ENCODE measurements at places on chromosomes 7 and 10.
A peak's percentile ranks its signal among the peaks of the same experiment; 100 is the strongest.

GRCh38 chr7:86955895-86956503 is 103.5 kb downstream of the ELAPOR2 start:
- no peak for DNase-seq

- DNase-seq = no peak
Measured at GRCh38 chr10:72832701-72833100, 60.8 kb upstream of the OIT3 start.

DNA sequence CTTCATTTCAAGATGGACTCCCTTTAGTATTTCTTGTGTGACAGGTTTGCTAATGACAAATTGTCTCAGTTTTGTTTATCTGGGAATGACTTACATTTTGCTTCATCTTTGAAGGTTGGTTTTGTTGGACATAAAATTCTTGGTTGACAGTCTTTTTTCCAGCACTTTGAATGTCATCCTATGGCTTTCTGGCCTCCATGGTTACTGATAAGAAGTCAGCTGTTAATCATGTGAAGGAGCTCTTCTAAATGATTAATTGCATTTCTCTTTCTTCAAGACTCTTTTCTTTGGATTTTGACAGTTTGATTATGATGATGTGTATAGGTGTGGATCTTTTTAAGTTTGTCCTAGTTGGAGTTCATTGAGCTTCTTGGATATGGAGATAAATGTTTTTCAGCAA is 26.9 kb upstream of the HHEX start:
- DNase-seq = no peak

DNA sequence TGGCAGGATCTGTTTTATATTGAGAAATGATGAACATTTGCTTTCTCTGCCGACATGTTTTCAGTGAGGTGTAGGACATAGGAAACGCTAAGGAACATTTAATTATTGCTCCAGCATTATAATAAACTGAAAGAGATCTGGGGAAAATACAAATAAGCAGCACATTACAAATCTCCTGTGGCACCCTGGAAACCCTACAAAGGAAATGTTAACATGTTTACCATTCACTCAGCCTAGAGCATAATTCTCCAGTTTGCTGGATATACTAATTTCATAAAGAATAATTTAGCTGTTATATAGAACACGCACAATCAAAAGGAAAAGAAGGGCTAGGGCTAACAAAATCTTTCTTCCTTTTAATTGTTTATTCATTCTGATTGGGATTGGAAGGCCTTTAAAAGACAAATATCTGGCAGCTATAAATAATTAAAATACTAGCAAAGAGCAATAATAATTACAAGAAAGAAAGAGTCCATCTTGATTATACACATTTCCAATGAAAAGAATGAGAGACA is 299.4 kb downstream of the CRPPA start:
- DNase-seq = no peak

GRCh38 chr7:2102375-2102723 is 130.4 kb downstream of the MAD1L1 start:
- no peak for DNase-seq

GRCh38 chr7:29878081-29878688 is 71.9 kb downstream of the WIPF3 start:
- DNase-seq = peak; percentile 36

DNA sequence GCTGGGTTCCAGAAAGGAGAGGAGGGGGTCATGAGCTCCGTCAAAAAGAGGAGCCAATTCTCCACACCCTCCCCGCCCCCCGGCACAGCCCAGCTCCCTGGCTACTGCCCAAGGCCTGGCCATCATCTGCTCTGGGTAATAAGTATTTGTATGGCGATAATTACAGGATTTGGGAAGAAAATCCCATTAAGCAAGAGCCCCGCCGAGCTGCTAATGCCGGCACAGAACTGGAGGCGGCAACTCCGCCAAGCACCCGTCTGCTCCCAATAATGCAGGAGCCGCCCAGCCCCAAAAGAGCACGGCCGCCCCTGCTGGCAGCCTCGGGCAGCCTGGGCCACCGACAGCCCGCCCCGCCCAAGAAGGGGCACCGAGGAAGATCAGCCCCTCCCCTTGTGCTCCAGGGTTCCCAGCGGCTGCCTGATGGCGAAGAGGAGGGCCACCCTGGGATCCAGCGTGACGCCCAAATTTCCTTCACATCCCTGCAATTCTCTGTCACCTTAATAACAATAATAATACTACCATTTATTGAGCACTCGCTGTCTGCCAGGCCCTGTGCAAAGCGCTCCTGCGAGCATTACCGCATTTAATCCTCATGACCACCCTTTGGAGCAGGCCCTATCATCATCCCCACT is 5.9 kb downstream of the SLIT1 start:
- DNase-seq = no peak

- no peak for DNase-seq
Measured at GRCh38 chr10:26715137-26715487, 17.6 kb downstream of the PDSS1 start.

GRCh38 chr7:27723085-27723484 is 16.9 kb upstream of the TAX1BP1 start:
- DNase-seq = no peak

DNA sequence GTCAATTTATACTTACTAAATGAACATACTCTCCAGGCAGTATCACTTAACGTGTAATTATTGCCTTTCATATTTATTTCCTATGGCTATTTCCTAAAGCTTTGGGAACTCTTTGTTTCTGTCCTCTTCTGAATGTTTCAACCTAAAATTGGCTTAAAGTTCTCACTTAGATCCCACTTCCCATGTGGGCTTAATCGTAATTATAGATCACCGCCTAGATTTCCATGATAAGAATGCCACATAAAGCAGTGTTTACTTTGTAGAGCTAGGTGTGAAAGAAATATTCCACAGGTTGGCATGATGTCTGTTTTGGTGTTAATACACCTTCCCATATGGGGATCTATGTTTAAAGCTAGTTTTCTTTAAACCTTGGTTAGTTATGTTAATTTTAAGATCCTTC is 1.5 kb downstream of the HDAC9 start:
- DNase-seq = no peak

DNA sequence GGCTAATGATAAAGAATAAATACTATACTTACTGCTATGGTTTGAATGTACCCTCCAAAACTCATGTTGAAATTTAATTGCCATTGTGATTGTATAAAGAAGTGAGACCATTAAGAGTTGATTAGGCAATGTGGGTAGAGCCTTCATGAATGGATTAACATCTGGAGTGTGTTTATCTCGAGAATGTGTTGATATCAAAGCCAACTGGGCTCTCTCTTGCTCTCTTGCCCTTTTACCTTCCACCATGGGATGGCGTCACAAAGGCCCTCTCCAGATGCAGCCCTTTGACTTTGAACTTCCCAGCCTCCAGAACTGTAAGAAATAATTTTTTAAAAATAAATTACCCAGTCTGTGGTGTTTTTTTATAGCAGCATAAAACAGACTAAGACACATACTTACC is 50.1 kb upstream of the GHITM start:
- DNase-seq = no peak

GRCh38 chr10:74103560-74104258 is 46.9 kb downstream of the AP3M1 start:
- DNase-seq = peak; percentile 27

GRCh38 chr7:67821116-67821515 is 824.5 kb downstream of the TYW1 start:
- DNase-seq = peak; percentile 79

DNA sequence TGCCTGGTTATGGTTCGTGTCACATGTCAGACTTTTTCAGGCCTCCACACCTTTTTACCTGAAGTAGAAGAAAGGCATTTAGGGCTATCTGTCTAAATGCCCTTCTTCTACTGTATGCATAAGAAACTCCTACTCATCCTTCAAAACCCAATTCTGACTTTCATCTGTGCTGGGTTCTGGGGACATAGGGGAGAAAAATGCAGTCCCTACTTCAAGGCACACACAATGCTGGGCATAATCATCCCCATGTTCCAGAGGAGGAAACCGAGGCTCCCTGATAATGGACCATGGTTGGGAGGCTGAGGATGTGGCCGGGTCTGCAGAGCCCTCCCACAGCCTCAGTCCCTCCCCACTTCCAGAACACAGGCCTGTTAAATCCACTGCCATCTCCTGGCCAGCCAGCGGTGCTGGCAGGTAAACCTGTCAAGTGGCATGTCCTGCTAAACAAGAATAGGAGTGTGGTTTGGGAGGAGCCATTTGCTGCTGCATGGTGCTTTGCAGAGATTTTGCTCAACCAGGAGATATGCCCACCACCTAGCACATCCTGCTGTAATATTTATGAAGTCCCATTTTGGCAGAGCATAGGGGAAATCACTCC is 32.0 kb downstream of the GRID1 start:
- no peak for DNase-seq

DNA sequence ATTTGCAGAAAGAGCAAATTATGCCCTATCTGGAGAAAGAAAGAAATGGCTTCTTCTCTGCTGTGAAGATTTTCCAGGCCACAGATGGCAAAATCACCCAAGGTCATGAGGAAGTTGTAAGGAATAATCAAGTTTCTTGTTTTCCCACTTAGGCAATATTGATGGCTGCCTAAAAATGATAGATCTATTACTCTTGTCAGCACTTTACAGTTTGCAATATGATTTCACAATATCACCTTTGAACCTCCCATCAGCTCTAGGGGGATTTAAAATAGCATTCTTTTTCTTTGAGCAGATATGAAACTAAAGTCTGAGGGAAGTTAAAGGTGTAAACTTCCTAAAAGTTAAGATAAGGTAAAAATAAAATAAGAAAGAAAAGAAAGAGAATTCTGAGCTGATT is 6.7 kb downstream of the NPSR1 start:
- DNase-seq = no peak

DNA sequence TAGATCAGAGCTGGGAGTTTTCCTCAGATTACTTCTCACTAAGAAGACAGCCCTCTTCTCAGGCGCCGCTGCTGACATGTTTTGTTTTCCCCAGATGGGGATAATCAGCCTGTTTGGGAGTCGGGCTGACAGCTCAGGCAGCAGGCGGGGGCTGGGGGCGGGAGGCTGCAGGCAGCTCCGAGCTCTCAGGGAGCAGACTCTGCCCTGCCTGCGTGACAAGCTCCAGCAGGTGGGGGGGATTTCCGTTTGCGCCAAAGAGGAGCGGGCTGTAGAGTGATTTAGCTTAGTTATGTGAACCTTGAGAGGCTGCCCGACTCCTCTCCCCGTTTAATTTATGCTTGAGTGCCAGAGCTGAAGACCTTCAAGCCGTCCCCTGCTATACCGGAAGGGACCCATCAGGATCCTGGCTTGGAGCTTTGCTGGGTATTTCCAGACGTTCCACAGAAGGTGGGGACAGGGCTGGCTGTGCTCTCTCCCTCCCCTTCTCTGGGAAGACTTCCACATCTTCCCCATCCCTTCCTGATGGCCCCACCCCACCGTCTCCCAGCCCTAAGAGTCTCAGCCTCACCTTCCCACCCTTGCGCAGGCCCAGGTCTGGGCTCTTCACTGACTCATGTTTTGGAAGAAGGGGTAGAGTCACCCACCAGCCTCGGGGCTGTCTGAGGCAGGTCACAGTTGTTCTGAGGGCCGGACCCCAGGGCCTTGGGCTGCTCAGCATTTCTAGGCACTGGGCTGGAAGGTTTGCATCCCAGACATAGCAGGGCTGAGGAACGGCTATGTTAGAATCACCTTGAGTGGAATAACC is 24.7 kb upstream of the ADCYAP1R1 start:
- peak; percentile 42 for DNase-seq

DNA sequence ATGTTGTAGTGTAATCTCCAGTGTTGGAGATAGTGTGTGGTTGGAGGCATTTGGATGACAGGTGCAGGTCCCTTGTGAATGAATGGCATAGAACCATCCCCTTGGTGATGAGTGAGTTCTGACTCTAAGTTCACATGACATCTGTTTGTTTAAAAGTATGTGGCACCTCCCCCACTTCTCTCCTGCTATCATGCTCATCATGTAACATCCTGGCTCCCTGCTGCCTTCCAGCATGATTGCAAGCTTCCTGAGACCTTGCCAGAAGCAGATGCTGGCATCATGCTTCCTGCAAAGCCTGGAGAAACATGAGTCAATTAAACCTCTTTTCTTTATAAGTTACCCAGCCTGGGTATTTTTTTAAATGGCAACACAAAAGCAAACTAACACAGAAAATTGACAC is 499.0 kb upstream of the SEMA3D start:
- DNase-seq = peak; percentile 41

DNA sequence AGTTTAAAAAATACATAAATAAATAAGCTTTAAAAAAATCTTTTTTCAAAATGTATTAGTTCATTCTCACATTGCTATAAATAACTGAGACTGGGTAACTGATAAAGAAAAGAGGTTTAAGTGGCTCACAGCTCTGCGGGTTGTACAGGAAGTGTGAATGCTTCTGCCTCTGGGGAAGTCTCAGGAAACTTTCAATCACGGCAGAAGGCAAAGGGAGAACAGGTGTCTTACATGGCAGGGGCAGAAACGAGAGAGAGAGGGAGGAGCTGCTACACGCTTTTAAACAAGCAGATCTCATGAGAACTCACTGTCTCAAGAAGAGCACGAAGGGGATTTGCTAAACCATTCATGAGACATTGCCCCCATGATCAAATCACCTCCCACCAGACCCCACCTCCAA is 114.6 kb downstream of the DNAJC1 start:
- no peak for DNase-seq

- DNase-seq = no peak
Measured at GRCh38 chr7:149007146-149007545, 21.2 kb downstream of the PDIA4 start.

- peak; percentile 22 for DNase-seq
Measured at GRCh38 chr7:112452102-112452888, 2.0 kb downstream of the IFRD1 start.

DNA sequence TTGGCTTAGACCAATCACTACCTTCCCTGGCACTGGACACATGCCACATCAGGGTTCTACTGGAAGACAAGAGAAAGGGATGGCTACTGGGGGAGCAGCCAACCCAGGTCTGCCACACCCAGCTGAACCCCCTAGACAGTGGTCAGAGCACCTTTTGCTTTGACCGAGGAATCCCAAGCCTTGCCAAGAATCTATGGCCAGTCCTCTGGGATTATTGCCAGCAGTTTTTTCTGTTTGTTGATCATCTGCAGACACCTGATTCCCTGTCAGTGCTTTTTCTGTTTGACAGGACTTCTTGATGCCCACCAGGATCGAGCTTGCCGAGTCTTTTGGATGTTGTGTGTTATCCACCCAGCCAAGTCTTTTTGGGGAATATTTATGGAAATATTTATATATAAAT is 476.2 kb upstream of the GALNT17 start:
- DNase-seq = no peak

- no peak for DNase-seq
Measured at GRCh38 chr10:71392791-71393781, 3.6 kb upstream of the CDH23 start.

GRCh38 chr10:15168291-15168785 is at the start of gene NMT2:
NMT2 (minus strand) TSS chr10:15168693; CDS start chr10:15168612, 81 bp downstream.
- DNase-seq = no peak
